ENCODE measurements at places on chromosomes 4 and X. TPM values are rescaled to one million over a fixed set of nuclear protein-coding genes. Genes with fewer than 3 reads are reported as not detected.

The IRS4 gene
- total RNA-seq = not detected

The PCDH19 gene
- total RNA-seq = 0.87 TPM

The BEND4 gene
- not detected for total RNA-seq

The MAGEB16 gene
- not detected for total RNA-seq

The PNMA6A gene
- total RNA-seq = not detected

The CXCL1 gene
- 2.2 TPM for total RNA-seq

The AADAT gene
- 1.4 TPM for total RNA-seq

The S100P gene
- not detected for total RNA-seq

The ARR3 gene
- total RNA-seq = not detected

The ZGRF1 gene
- 2.0 TPM for total RNA-seq

The POU4F2 gene
- not detected for total RNA-seq

The DCX gene
- total RNA-seq = not detected

The RHOXF2 gene
- total RNA-seq = not detected

The BMPR1B gene
- total RNA-seq = 1.0 TPM

The RGN gene
- 1.3 TPM for total RNA-seq

The IDH3G gene
- 49.5 TPM for total RNA-seq

DNA sequence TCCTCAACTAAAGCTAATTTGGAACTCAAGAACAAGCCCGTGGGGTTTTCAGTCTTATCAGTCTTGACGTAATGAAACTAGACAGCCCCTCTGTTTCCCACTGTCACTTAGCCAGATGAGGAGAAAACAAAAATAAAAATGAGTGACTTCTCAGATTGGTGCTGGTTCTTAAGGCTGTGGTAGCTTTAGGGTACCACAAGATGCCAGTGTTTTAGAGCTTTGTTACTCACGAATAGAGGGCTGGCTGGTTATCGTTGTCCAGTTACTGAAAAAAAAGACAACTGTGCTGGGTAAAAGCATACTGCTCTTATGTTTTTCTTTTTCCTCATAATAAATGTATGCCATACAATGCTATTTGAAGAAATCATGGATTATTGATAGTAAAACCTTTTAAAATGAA is 796.7 kb downstream of the RAPGEF2 start:
- DNase-seq = no peak

DNA sequence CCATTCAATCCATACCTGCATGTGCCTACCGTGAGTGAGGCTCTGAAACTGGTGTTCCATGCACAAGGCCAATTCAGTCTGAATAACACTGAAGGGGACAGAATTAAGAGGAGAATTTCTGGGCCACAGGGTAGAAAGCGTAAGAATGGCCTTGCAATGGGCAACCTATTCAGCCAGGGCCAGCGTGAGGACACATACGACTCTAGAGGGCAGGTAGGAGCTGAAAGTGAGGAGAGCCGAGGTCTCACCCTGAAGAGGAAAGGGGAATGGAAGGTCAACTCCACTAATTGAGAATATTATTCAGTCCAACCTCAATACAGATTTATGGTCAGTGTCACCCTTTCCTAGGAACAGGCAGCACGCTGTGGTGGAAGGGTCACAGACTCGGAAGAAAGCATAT is 202.2 kb downstream of the TRIML1 start:
- no peak for DNase-seq

GRCh38 chrX:30414144-30414543 is 105.0 kb upstream of the NR0B1 start:
- DNase-seq = peak; percentile 57

DNA sequence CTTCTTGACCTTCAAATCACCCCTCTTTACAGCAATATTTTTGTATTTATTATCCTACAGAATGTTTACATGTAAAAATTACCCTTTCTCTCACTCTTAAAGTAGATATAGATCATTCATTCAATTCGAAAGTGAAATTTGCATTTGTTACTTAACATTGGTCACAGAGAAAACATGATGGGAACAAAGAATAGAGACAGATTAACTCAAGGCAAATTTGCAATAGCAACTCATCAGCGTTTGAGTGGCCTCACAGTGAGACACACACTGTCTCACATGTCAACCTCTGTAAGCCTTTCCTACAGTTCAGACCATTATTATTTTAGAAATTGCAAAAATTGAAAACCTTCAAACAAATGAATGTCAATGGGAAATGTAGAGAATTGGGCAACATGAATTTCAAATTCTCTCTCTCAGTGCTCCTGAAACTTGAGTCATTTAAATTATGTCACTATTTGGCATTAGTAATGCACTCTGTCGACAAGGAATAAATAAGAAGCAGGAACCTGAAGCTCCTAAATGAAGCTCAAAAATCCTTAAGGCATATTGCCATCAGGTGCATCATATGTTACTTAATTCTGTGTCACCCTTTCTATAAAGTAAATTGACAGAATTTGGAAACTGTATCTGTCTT is 148.3 kb upstream of the ANXA10 start:
- no peak for DNase-seq

GRCh38 chr4:26106776-26107175 is 192.8 kb downstream of the SMIM20 start:
- no peak for DNase-seq

- DNase-seq = no peak
Measured at GRCh38 chr4:81951891-81952455, 421.8 kb downstream of the HNRNPD start.

- no peak for DNase-seq
Measured at GRCh38 chr4:76246025-76246424, 5.5 kb upstream of the FAM47E start.

DNA sequence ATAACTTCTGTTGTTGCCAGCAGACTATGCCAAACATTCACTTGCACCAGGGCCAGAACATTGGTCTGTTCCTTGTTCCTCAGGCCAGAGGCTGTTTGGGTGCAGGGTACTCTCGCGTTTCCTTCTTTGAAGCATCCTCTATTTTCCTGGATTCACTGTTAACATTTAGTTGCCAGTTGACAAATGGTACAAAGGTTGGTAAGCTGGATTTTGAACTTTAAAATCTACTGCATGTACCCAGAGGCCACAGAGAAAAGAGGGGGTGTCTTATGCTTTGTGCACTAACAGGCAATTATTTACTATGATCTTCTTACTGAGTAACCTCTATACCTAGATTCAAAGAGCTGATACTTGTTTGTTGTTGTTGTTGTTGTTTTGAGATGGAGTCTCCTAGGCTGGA is 12.8 kb upstream of the SAT1 start:
- no peak for DNase-seq

GRCh38 chr4:169810325-169811323 is 52.9 kb upstream of the HPF1 start:
- no peak for DNase-seq

- no peak for DNase-seq
Measured at GRCh38 chr4:156084373-156084772, 130.7 kb upstream of the CTSO start.

GRCh38 chr4:1793496-1793840 is 375 bp downstream of the FGFR3 start:
- DNase-seq = peak; percentile 75

GRCh38 chr4:47933840-47934239 is 19.5 kb upstream of the NFXL1 start:
- no peak for DNase-seq

- DNase-seq = peak; percentile 26
Measured at GRCh38 chrX:73577361-73577760, 14.4 kb downstream of the CHIC1 start.

GRCh38 chr4:138317175-138317748 is 75.1 kb upstream of the SLC7A11 start:
- DNase-seq = no peak

DNA sequence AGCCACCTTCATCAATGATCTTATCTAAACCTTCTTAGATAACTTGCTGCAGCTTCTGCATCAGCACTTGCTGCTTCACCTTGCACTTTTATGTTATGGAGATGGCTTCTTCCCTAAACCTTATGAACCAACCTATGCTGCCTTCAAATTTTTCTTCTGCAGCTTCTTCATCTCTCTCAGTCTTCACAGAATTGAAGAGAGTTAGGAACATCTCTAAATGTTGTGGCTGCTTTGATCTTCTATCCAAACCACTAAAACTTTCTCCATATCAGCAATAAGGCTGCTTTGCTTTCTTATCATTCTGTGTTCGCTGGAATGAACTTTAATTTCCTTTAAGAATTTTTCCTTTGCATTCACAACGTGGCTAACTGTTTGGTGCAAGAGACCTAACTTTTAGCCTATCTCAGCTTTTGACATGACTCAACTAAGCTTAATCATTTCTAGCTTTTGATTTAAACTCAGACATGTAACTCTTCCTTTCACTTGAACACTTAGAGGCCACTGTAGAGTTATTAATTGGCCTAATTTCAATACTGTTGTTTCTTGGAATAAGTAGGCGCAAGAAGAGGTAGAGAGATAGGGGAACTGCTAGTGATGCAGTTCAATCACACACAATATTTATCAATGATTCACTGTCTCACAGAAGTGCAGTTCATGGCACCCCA is 36.1 kb upstream of the CORIN start:
- DNase-seq = no peak

GRCh38 chrX:989959-990510 is 222.4 kb downstream of the CRLF2 start:
- peak; percentile 68 for DNase-seq

- DNase-seq = no peak
Measured at GRCh38 chrX:97224148-97224547, 340.4 kb downstream of the RPA4 start.

DNA sequence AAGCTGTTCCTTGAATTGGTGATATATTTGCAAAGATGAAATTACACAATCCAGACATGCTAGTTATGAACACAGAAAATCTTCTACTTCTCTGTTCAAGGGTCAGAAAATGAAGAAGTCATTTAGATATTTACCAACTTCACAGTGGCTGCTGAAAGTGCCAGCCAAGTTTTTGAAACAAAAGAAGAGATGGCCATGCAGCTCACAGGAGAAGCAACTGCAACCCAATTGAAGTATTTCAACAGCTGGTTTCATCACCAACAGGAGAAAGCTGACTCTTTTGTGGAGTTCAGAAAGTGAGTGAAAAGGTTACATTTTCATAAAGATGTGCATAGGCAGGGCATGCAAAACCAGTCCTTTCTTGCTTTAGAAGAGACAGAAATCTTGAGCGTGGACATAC is 70.1 kb upstream of the LSM6 start:
- DNase-seq = no peak

DNA sequence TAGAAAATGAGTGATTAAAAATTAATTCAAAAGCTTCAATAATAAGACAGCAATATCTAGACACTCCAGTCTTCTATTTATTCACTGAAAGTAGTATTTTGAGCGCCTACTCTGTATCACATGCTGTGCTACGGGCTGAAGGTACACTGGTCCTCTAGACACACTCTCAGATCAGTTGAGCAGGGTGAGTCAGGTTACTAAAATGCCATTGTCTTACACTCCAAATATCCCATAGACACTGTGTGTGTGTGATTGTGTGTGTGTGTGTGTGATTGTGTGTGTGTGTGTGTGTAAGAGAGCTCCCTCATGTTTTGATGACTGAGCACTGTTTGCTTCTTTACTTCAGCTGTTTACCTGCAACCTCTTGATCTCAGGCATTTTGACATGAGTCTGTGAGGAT is 342.8 kb upstream of the BOD1L1 start:
- no peak for DNase-seq

DNA sequence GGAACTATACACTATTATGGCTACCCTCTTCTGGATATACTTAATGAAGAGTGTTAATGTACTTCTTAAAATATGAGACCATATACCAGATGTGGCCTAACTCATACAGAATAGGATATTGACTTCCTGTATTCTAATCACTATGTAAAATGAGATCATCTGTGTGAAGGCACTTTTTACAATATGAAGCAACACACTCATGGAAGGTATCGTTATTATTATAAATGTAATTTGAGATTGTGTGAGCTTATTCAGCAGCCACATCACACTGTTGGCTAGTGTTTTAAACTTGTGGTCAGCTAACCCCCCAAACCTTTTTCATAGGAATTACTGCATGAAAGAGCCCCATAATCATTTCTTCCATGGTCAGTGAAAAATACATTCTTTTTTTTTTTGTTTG is 281.8 kb upstream of the TEX13A start:
- DNase-seq = no peak

GRCh38 chrX:124619710-124620109 is 273.3 kb downstream of the SH2D1A start:
- no peak for DNase-seq

DNA sequence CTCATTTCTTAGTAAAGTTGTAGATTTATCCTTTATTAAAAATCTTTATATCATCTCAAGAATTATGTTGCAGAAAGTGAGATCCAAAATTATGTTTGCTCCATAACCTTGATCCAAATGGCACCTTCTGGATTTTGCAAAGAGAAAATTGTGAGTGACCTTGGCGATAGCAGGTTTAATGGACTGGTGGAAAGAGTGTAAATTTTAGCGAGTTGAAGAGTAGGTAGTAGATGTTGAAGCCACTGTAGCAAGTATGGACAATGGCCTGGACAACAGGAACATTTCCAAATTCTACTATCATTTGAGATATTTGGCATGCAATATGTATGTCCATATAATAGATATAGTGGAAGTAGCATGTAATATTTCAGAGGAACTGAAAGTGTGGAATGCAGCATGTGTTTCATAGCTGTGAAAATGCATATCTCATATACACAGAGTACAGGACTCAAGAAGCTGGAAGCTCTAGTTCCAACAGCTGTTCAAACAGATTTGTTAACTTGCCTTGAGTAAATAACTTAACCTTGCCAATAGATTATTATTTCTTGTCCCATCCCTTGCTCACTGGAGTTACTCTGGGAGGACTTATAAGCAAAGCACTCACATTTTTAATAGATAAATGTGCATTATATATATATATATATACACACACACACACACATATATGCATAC is 152.5 kb upstream of the TLL1 start:
- peak; percentile 34 for DNase-seq

GRCh38 chr4:105815701-105816100 is 79.6 kb upstream of the NPNT start:
- no peak for DNase-seq

DNA sequence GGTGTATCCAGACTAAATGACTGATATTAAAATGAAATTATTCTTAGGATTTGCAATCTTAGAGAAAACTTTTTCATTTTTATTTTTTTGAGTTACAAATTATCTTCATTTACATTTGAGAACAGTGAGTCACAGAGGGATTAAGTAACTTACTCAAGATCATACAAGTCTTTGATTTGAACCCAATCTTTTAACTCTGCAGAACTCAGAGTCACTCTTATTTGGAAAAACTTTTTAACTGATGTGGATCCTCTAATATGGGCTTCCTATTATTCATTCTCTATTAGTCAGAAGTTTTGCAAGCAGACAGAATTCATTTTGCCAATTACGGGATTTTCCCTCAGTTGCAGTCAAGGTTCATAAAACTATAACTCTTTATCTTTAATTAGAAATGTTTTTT is 20.1 kb downstream of the HPRT1 start:
- no peak for DNase-seq

DNA sequence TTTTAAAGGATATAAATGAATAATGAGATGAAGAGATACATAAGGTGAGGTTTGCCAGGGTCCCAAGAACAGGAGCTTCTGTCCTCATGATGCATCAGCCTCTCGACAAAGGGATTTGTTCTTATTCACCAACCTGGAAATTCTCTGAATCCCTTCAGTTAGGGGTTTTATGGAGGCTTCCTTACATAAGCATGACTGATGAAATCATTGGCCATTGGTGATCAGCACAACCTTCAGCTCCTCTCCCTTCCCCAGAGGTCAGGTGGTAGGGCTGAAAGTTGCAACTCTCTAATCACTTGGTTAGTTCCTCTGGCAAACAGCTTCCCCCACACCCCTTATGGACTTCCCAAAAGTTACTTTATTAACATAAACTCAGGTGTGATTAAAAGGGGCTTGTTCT is 222.0 kb downstream of the SPRY1 start:
- no peak for DNase-seq

GRCh38 chr4:24588216-24588954 is 4.0 kb upstream of the DHX15 start:
- DNase-seq = no peak

Data from stomach (tissue), 19 donors.